ENCODE measurements at places on chromosomes 11 and 22.

GRCh38 chr11:32885556-32885955 is 7.1 kb upstream of the QSER1 start:
- DNase-seq: no peak

- DNase-seq: no peak
Observed at GRCh38 chr11:2631161-2631560, 68.6 kb downstream of the KCNQ1OT1 start.

GRCh38 chr11:17257196-17257595 is 19.3 kb upstream of the NUCB2 start:
- DNase-seq: no peak

DNA sequence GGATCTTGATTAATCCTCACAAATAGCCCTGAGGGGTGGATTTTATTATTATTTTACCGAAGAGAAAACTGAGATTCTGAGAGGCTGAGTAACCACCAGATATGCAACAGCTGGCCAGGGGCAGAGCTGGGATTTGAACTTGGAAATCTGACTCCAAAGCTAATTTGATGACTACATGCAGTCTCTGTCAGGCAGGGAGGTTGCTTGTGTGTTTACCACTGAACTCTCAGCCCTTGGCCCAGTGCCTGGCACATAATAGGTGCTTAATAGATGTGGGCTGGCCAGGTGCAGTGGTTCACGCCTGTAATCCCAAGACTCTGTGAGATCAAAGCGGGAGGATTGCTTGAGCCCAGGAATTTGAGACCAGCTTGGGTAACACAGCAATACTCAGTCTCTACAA is 121.7 kb upstream of the CRYBB3 start:
- DNase-seq: peak; percentile 19

DNA sequence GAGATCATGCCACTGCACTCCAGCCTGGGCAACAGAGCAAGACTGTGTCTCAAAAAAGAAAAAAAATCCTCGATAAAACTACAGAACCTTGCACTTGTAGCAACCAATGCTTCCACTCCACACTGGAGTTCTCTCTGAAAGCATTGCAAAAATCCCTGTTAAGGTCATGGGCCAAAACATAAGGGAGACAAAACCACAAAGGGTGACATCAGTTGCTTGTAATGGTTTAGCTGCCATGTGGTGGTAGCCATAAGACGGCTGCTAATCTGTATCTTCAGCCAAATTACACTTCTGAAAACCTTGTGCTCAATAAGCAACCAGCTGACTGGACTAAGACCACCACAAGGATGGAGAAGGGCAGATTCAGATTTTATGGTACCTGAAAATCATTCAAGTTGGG is 20.6 kb upstream of the TPH1 start:
- DNase-seq: no peak

GRCh38 chr11:100229086-100229485 is 458.0 kb upstream of the ARHGAP42 start:
- DNase-seq: no peak

- DNase-seq: no peak
Observed at GRCh38 chr11:132490978-132491377, 1041.3 kb downstream of the OPCML start.

GRCh38 chr11:72439455-72439854 is 5.1 kb upstream of the CLPB start:
- peak; percentile 20 for DNase-seq

DNA sequence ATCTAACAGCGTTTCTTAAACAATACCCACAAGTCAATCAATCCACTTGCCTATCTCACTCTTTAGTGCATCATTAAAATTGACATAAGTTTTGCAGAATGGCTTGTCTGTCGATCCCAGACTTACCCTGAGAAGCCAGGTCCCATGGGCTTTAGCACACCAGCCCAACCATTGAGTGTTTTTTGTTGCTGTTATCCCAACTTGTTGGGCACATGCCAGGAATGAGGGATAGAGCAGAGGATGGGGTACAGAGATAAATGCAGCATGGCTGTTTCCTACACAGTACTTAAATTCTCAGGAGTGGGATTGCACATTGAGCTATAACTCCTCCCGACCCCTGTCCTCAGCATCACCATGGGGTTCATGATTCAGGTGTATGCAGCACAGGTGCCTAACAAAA is 64.2 kb upstream of the RASSF10 start:
- DNase-seq: no peak

GRCh38 chr11:73907191-73907590 is 30.4 kb downstream of the PAAF1 start:
- DNase-seq: peak; percentile 25

DNA sequence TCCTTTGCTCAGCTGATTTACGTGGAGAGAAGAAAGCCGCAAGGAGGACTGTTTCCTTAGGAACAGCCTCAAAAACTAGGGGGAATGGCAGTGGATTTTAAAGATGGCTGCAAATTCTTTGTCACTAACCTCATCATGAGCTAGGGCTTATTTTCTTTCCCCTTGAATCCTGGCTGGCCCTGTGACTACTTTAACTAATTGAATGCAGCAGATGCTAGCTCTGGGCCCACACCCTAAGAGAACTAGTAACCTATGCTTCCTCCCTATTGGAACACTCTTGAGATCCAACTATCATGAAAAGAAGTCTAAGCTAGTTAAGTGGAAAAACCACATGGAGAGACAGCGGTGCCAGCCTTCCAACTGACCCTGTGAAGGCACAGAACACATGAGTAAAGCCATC is 421.3 kb upstream of the NARS2 start:
- no peak for DNase-seq

GRCh38 chr11:100719809-100720221 is 32.7 kb downstream of the ARHGAP42 start:
- DNase-seq: peak; percentile 79

DNA sequence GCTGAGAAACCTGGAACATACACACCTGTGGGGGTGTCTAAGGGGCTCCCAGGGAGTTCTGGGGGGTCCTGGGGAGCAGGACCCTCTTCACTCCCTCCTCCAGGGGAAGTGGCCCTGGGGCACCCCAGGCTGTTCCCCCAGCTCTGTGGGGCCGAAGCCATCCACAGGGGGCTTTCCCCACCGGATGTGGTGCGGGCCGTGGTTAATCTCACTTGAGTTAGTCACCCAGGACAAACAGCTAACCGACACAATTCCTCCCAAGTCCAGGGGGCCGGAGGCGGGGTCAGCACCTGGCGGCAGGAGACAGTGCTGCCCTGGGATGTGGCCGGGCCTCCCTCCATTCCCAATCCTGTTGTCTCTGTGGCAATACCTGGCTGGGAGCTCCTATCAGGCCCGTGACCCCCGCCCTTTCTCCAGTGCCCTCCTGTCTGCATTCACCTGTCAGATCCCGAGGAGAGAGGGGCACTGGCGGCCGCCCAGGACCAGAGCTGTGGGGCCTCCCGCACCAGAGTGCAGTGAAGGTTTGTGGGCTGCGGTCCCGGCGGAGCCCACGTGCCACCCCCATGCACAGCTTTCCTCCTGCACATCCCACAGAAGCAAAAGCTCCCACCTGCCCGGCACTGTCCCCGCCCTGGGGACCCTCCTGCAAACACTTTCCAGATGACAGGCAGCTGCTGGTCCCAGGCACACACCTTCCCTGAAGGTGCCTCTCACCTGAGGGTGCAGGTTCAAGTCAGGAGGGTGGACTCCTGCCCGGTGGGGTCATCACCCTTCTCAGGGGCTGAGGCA is 5.2 kb upstream of the MUC5AC start:
- DNase-seq: peak; percentile 50

GRCh38 chr11:132077416-132077815 is 707.0 kb downstream of the NTM start:
- DNase-seq: no peak

DNA sequence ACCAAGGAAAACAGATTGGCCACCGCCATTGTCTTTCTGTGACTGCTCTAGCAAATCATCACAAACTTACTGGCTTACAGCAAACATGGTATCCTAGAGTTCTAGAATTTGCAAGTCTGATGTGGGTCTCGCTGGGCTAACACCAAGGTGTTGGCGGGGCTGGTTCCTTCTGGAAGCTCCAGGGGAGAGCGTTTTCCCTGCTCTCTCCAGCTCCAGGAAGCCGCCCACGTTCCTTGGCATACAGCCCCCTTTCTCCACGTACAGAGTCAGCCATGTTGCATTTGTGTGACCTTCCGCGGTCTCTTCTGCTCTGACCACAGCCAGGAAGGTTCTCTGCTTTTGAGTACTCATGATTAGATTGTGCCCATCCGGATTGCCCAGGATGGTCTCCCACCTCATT is 27.5 kb downstream of the TBC1D22A start:
- DNase-seq: no peak

DNA sequence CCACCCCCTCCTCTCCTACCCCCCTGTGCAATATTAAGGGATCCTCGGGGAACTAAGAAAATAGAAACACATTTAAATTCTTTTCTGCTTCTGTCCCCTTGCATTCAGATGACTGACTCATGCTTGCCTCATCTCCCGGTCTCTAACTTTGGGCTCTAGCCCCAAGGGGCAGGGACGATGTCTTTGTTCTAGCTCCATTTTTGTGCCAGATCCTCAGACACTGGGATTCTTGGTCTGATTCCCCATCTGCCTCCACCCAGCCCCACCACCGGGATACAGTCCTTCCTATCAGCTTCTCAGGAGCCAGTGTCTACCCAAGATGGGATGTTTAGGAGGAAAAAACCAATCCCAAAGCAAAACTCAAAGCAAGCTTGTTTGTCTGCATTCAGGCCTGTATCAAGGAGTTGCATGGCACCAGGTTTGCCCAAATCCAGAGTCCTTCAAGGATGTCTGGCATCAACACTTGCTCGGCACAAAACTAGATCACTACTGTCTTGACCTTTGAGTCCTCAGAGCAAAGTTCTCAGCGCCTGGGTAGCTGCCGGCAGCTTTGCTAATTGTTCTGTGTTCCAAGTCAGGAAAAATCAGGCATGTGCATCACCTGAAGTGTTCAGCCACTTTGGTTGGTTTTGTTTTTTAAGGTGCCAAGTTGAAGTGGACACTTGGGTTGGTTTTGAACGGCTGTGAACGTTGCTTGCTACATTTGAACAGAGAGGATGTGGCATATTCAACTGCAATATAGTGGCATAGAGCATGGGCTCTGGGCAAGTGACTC is 212.8 kb downstream of the DSCAML1 start:
- no peak for DNase-seq

DNA sequence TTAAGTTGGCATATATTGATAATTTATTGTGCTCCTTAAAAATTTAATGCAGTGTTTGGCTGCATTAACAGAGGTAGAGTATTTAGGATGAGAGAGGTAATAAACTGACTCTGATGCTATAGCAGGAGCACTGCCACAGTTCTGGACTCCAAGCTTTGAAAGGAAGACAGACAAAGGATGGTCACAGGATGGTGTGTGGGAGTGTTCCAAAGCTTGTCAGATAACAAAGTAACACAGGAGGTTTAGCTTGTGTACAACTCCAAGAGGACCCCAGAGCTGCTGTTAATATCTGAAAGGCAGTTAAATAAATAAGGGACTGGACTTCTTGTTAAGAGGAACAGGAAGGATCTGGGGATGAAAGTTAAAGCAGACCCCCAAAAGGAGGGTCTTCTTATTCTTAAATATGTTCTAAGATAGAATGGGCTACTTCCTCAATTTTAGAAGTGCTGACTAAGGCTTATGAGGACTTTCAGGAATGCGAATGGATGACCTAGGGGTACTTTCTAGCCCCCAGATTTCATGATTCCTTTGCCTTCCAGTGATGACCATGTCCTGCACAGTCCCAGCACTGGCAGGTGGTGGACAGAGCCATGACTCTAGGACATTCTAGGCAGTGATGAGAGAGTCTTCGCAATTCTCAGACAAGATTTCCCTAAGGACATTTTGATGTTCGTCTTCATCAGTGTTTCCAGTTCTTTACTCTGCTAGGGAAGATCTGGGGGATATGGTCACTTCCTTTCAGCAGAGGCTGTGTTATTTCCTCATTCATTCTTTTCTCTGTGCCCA is 149.1 kb upstream of the RASSF10 start:
- no peak for DNase-seq

GRCh38 chr11:46238078-46238966 is 39.1 kb upstream of the CREB3L1 start:
- peak; percentile 53 for DNase-seq

DNA sequence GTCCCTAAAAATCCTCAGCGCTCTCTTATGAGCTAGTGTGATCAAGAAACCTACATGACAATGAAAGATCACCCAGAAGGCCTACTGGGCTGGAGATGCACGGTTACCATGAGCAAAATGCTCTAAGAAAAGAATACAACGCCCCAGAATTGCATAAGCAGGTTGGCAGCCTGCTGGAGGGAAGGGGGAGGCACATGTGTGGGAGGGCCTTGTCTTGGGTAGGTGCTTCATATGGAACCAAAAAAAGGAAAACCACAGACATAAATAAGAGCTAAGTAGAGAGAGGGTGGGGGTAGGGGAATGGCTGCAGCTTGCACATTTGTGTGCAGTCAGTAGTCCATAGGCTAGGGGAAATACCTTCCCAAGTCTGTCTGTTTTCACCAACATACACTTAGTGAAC is 2.8 kb downstream of the SIAE start:
- peak; percentile 62 for DNase-seq

GRCh38 chr11:43518408-43519160 is 159.9 kb downstream of the TTC17 start:
- DNase-seq: no peak

DNA sequence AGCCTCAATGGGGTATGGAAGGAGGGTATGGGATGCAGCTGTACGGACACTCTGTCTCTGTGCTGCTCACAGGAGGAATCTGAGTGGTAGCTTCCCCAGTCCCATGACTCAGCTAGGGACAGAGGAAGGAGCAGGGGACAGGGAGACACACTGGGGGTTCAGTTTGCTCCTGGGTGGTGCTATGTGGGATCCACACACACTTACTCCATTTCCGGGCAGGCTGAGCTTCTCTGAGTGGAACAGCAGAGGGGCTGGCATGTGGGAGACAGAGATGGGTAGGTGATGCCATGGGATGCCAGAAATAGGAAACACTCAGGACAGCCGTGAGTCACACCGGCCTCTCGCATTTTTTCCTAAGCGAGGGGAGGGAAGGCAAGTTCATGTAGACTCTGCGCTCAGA is 59.2 kb upstream of the KIRREL3 start:
- no peak for DNase-seq

DNA sequence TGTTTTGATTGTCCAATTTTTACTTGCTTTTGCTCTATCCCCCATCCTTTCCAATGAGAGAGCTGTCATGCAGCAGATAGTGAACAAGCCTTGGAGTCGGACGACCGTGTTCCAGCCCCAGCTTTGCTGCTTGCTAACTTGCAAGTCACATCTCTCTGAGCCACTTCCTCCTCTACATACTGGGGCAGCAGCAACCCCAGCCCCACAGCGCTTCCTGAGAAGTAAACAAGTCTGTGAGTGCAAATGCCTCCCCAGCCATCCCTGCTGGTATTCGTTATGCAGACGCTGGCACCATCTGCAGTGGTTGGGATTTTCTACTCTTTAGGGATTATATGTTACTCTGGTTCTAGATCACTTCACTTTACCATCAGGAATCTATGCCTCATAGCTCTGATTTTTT is 35.0 kb downstream of the TPBGL start:
- no peak for DNase-seq

- no peak for DNase-seq
Observed at GRCh38 chr11:122104341-122104740, 11.7 kb downstream of the BLID start.

- no peak for DNase-seq
Observed at GRCh38 chr22:28914201-28914600, 30.8 kb downstream of the ZNRF3 start.

- DNase-seq: no peak
Observed at GRCh38 chr22:23823331-23823791, 15.4 kb downstream of the DERL3 start.
